ENCODE measurements at places on chromosomes 13 and 19.

DNA sequence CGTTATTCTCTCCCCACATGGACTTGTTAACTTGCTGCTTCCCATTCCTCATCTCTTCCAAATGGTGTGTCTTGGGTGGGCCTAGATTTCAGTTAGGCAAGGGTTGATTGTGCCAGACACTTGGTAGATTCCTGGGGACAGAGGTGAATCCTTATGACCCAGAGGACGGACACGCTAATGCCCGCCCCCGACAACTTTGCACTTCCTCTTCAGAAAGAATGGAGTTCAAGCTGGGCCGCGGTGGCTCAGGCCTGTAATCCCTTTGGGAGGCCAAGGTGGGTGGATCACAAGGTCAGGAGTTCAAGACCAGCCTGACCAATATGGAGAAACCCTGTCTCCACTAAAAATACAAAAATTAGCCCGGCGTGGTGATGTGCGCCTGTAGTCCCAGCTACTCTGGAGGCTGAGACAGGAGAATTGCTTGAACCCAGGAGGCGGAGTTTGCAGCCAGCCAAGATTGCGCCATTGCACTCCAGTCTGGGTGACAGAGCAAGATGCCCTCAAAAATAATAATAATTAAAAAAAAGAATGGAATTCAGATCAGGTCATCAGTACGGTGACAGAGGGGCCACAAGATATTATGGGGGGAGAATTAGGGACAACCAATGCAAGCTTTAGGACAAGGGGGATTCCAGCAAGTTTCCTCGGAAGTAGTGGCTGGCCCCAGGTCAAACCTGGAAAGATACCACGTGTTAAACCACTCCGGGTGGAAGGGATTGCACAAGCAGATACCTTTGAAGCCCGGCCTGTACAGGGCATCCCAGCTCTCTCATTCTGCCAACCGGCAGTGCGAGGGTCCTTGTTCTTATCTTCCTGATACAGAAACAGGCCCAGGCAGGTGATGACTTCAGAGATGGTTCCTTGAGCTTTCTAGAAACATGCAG is 2.7 kb downstream of the MYO9B start:
- DNase-seq: no peak

DNA sequence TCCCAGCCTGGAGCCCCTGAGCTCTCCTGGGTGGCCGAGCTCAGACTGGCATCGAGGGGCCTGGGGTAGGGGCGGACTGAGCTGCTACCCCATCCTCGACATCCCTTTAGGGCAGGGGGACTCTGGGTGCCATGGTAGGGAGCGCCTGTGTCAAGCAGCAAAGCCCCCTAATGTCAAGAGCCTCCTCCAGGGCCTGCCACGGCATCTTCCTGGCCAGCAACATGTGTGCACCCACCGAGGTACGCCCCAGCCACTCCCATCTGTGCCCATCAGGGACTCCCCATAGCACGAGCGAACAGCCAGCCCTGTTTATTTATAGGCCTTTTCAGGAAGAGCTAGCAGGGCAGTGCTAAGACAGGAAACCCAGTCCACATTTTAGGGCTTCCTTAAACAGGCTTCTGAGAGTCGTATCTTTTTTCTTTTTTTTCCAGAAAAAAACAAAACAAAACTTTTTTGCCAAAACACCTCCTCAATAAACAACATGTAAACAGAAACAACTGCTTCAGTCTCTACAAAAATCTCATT is 14.3 kb downstream of the LRP3 start:
- no peak for DNase-seq

GRCh38 chr19:46840498-46840942 is 10.1 kb downstream of the AP2S1 start:
- no peak for DNase-seq

GRCh38 chr13:100646030-100646673 is 28.4 kb downstream of the TMTC4 start:
- DNase-seq: no peak

- DNase-seq: no peak
These were observed 418.0 kb downstream of the NDFIP2 start for GRCh38 chr13:79898996-79899395.

- no peak for DNase-seq
These were observed 45.3 kb downstream of the NFIC start for GRCh38 chr19:3411636-3412035.

DNA sequence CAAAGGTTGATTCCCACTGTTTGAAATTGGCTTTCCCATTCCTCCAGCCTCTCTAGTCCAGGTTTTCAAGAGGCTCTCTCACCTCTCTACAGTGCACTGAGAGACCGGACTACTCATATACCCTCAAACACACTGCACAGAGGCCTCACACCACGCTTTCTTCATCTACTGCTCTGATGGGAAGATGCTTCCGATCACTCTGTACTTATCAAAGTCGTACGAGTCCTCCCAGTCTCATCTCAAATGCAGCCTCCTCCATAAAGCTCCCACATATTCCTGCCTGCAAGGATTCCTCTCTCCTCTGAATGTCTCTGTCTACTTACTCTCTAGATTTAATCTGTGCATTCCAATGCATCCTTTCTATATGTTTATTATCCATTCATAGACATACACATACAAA is 164.4 kb downstream of the EFNB2 start:
- DNase-seq: no peak

- DNase-seq: no peak
These were observed 327.3 kb downstream of the ATP8A2 start for GRCh38 chr13:25699056-25699455.

- DNase-seq: no peak
These were observed 977.2 kb downstream of the SLITRK1 start for GRCh38 chr13:82905071-82905470.

GRCh38 chr13:44331912-44332851 is 41.4 kb upstream of the SERP2 start:
- DNase-seq: no peak

GRCh38 chr13:59728896-59729545 is 434.7 kb downstream of the DIAPH3 start:
- DNase-seq: no peak

DNA sequence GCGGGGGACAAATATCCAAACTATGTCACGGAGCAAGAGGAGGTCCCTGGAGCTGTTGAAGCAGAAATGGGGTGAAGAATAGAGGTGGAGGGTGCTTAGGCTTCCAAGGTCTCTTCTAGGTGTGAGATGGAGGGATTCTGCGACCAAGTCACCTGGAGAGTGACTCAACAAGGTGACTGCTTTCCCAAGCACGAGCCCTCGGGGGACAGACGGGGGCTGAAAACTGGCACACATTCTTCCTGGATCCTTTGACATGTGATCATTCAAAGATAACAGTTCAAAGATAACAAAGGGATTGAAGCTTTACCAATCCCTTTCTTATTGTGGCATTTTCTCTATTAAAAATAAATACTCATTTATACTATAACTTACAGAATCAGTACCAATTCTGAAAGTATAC is 2.2 kb upstream of the TEX101 start:
- no peak for DNase-seq

- DNase-seq: no peak
These were observed 71.4 kb downstream of the SLC7A9 start for GRCh38 chr19:32798201-32798600.

GRCh38 chr13:34217343-34218025 is 399.5 kb downstream of the RFC3 start:
- DNase-seq: no peak

DNA sequence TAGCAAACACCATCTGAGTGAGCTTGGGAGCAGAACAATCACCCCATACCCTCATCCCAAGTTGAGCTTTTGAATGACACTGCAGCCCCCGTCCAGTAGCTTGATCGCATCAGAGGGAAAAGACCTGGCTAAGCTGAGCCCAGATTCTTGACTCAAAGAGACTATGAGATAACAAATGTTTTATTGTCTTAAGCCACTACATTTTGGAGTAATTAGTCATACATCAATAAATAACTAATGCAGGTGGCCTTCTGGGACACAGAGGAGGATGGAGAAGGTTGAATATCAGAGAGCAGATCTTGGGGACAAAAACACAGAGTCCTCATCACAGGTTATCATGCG is 24.6 kb upstream of the IGSF23 start:
- DNase-seq: no peak

DNA sequence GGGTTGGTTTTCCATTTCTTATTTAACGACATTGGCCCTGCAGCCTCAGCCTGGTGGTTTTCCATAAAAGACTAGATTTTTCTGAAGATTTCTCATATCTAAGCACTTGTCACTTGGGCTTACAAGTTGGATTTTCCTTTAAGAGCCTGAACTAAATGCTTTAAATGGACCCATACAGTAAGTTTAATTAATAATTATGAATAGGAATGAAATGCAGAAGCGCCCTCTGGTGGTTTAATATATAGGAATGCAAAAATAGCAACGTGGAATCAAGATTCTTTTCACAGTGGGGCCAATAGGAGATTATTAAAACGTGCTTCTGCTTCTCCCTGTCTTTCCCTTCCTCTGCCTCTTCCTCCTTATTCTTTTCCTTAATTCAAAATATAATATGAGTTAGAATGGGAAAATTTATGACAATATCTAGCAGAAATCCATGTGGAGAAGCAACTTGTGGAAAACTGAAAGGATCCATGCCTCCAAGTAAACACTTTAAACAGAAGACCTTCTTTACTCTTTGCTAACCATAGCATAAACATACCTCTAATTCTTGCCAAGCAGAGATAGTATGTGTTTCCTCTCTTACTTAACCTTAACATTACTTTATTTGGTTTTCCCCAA is 324.0 kb downstream of the GPC5 start:
- DNase-seq: no peak

GRCh38 chr13:40553356-40553755 is 113.1 kb downstream of the FOXO1 start:
- DNase-seq: no peak

GRCh38 chr13:102225892-102226291 is 176.0 kb downstream of the FGF14 start:
- DNase-seq: no peak

DNA sequence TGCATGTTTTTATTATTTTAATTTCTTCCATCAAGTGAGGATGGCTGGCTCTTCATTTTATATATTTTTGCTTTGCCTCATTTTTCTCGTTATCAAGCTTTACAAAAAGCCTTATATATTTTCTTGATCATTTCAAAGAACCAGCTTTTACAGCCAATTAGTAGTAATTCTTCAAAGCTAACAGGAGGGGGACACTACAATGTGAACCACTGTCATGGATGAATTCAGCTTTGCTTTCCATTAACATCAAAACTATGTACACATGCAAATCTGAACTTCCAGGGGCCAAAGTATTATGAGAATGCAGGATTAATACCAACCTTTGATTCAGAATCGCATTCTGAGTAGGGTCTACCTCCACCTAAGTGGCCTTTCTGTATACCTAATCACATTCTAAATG is 11.1 kb downstream of the UQCRFS1 start:
- DNase-seq: no peak

DNA sequence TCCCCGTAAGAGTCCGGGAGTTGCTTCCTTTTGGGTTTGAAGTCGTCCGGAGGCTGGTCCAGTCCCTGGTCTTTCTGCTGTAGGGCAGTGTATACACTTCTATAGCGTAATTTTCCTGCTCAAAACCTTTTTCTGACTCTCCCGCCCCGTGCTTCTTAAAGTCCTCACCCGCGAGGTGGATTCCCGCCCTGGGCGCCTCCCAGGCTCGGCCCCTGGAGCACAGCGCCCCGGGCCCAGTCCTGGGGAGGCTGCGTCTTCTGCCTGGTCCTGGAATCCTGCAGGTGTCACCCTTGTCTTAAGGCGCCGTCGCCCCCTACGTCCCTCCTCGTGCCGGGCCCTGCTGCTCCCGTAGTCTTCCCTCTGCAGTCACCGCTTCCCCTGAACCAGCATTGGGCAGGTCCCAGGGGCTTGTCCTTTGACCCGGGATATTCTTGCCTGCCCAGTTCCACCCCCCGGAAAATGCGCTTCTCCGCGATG is 34.4 kb upstream of the ZNF808 start:
- DNase-seq: no peak

- no peak for DNase-seq
These were observed 11.4 kb upstream of the SHC2 start for GRCh38 chr19:472005-472858.

- no peak for DNase-seq
These were observed 16.5 kb downstream of the ZAR1L start for GRCh38 chr13:32298695-32299094.

DNA sequence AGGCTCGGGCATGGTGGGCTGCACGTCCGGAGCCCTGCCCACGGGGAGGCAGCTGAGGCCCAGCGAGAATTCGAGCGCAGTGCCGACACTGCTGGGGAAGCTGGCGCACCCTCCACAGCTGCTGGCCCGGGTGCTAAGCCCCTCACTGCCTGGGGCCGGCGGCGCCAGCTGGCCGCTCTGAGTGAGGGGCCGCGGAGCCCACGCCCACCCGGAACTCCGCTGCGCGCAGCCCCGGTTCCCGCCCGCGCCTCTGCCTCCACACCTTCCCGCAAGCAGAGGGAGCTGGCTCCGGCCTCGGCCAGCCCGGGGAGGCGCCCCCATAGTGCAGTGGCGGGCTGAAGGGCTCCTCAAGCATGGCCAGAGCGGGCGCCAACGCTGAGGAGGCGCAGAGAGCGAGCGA is 2080.4 kb downstream of the PCDH9 start:
- no peak for DNase-seq

GRCh38 chr19:6970443-6970842 is 50.8 kb downstream of the MBD3L2B start:
- no peak for DNase-seq

DNA sequence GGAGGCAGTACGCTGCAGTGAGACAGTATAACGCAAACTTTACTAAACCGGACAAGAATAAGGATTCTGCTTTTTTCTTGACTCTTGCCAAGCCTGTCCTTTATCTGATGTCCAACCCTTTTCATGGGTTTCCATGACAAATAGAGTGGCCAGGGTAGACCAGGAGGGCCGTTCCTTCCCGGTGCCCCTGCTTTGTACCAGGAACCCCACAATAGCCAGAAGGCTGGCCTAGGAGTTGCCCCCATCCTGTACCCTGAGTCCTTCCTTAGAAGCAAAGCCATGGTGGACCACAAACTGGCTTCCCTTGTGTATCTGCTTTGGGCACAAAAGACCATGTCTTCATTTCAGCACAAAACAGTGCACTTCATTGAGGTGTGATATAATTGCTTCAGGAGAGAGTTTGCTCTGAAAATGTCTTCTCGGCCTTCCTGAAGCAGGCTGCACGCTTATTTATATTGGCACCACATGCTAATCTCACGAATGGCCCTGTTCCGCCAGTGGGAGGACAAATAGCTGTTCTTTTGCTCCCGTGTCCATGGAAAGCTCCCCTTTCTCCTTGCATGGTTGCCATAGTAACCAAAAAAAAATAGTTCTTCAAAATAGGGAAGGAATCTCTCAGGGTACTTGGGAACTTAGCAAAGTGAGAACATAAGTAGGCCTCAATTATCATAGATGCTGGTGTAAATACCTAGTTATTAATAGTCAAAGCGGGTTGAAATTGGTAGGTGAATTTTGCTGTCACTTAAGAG is 222.1 kb downstream of the ZIC5 start:
- no peak for DNase-seq

GRCh38 chr13:99193152-99193551 is 7.5 kb upstream of the UBAC2 start:
- no peak for DNase-seq

GRCh38 chr19:7690779-7691258 is 10.2 kb downstream of the TRAPPC5 start:
- no peak for DNase-seq

GRCh38 chr13:28385362-28385761 is 109.6 kb downstream of the FLT1 start:
- no peak for DNase-seq

GRCh38 chr19:45402298-45403061 is 2.4 kb downstream of the PPP1R13L start:
- DNase-seq: no peak

Data from stimulated activated CD8-positive, alpha-beta memory T cell treated with anti-CD3 and anti-CD28 coated beads, Interleukin-4, amount 100 ng/mL, for 1 hour (primary cell).